Stimulated activated CD8-positive, alpha-beta memory T cell treated with anti-CD3 and anti-CD28 coated beads, Interleukin-2, amount 100 ng/mL, for 1 hour (primary cell): ENCODE measurements at places on chromosomes 1 and 21.

GRCh38 chr1:41953291-41953690 is 34.6 kb upstream of the HIVEP3 start:
- DNase-seq: no peak

DNA sequence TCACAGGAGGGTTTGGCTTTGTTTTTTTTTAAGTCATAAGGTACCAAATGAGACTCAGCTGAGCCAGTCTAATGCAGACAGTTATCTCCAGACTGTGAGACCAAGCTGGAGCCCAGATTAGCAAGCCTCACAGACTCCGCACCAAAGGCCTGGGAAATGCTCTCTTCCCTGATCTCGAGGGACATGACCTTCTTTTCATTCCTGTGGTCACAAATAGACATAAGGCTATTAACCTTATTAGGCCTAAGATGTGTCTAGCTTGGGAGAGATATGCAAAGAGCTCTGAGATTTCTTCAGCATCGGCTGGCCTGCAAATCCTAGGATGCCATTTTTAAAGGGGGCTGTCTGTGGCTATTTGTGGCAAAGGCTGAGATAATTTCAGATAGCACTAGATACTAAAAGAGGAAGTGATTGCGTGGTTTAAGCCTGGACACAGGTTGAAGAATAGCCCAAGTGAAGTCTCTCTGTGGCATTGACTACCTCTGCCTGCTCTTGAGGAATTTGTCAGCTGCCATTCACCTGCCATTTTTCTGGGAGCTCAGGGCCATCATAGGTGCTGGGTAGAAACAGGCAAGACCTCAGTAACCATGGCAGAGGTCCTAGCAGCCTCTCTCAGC is 301.3 kb downstream of the SIPA1L2 start:
- no peak for DNase-seq

GRCh38 chr1:186615332-186615731 is 64.9 kb downstream of the PTGS2 start:
- DNase-seq: no peak

- DNase-seq: no peak
Measured at GRCh38 chr1:25610822-25611630, 5.6 kb upstream of the MAN1C1 start.

DNA sequence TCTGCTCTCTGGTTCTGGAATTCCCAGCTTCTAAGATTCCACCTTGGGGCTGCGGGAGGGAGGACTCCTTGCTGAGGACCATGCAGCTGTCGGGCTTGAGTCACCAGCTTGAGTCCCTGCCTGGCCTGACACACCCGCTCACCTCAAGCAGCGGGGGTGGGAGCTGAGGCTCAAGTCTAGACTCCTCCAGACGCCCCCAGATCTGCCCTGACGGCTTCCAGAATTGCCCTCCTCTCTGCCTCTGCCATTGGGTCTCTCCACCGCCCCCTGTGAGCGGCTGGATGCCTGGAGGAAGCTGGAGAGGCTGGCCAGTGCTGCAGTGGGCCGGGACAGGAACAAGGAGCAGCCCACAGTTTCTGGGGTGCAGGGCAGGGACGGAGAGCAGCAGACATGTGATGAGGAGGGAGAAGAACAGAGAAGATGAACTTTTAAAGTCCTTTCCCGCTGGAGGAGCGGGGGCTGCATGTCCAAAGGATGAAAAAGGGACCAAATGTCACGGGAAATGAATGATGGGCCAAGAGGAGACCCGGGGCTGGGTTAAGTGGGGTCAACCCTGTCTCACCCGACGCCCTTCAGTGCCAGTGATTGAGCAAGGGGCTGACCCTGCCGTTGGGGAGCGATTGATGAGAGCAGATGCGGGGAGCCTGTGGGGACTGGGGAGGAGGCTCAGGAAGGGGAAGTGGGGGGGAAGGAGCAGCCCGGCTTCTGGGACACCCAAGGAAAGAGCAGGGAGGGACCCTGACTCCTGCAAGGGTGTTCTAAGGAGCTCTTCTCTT is 13.5 kb downstream of the CRABP2 start:
- no peak for DNase-seq
